ENCODE measurements at places on chromosomes 6 and 20.

GRCh38 chr6:9896806-9897205 is 518.1 kb downstream of the TFAP2A start:
- no peak for DNase-seq

GRCh38 chr6:4351520-4352321 is 216.3 kb upstream of the ECI2 start:
- DNase-seq: no peak

GRCh38 chr6:4664117-4664626 is 112.0 kb upstream of the CDYL start:
- DNase-seq: no peak

- no peak for DNase-seq
Observed at GRCh38 chr6:147508042-147508865, at the start of gene SAMD5. Gene SAMD5 (plus strand): TSS chr6:147508690. CDS start chr6:147508929, 239 bp downstream.

DNA sequence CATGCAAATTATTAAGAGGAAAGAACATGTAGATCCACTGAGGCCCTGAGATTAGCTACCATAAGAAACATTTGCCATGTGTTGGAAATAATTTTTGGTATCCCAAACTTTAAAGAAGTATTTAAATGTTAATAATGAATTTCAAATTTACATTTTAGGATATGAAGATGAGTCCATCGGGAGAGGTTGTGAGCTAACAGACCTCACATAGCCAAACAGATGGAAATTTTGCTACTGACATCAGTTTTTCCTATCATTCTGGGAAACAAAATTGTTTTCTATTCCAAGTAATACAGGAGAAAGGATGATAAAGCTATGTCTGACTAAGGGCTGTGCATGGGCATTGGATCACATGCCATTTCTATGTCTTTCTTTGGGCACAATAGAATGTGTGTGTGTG is 809.6 kb downstream of the TENT5A start:
- DNase-seq: no peak

- DNase-seq: no peak
Observed at GRCh38 chr6:128754658-128755256, 128.2 kb upstream of the LAMA2 start.

- DNase-seq: no peak
Observed at GRCh38 chr6:90135667-90136066, 161.0 kb downstream of the BACH2 start.

- DNase-seq: no peak
Observed at GRCh38 chr20:19403549-19403948, 191.1 kb downstream of the SLC24A3 start.

- no peak for DNase-seq
Observed at GRCh38 chr6:133097208-133097607, 143.9 kb upstream of the EYA4 start.

DNA sequence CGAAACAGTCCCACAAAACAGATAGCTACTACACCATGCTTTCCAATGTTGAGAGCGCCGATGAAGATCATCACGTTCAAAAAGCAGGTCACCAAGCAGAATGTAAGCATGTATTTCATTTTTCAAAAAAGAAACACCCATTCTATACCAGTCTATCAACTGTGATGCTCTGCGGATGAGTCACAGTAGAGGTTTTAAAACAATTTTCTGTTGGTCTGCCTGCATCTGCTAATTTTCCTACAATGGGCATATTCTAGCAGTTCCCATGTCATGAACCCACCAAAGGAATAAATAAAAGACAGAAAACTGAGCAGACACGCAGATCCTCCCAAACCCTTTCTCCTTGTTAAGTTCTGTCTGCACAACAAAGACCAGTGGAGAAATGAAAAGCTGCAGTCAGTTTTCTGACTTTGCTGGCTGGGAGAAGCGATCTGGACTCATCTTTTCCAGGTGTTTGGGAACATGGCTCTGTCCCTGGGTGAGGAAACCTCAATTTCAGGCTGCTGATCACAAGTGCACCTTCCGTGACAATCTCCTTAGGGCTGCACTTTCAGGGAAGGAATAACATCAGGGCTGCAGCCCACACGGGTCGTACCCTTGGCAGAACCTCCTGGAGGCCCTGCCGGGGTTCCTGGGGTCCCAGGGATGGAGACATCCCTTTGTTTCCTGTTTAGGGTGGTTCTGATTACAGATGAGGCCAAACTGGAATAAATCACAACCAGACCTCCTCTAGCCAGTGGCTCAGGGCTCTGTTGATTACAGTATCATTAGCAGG is 200.1 kb downstream of the BMP7 start:
- DNase-seq: no peak

DNA sequence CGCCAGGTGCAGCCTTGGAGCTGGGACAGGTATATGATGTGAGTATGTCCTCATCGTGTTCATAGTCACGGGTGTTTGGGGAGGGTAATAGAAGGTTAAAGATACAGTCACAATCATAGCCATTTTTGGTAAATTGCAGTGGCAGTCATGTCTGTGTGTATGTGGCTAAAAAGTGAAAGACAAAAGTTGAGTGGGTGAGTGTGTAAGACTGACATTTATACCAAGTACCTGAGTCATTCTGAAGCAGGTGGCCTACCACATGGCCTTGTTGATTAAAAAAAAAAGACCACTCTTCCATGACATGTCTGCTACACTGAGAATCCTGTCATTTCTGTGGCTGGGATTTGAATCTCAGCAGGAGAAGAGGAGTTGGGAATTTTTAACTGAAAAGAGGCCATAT is 181.9 kb downstream of the SCP2D1 start:
- DNase-seq: no peak

DNA sequence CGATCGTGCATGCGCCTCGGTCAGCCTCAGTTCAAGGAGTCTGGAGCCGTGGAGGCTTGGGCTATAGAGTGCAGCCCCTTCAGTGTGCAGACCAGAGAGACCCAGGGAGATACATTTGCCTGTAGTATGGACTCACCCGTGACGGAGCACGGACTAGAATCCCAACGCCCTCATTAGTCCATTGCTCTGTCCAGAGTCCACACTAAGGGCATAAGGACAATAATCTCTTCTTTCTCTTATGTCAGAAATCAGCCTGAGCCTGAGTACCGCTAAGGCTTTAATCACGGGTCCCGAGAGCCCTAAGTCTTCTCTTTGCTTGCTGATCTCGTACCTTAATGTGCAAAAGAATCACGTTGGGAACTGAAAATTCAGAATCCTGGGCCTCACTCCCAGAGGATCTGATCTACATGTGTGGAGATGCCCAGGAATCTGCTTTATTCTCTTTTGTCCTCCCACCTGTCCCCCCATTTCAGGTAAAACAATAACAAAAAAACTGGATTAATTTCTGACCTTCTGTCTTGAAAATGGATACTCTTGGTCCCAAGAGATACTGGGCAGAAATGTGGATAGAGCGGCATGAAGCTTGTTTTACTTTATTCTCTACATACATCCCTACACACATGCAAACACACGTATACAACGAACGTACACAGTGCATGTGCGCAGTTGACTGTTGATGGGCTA is 671 bp downstream of the BPHL start:
- no peak for DNase-seq

DNA sequence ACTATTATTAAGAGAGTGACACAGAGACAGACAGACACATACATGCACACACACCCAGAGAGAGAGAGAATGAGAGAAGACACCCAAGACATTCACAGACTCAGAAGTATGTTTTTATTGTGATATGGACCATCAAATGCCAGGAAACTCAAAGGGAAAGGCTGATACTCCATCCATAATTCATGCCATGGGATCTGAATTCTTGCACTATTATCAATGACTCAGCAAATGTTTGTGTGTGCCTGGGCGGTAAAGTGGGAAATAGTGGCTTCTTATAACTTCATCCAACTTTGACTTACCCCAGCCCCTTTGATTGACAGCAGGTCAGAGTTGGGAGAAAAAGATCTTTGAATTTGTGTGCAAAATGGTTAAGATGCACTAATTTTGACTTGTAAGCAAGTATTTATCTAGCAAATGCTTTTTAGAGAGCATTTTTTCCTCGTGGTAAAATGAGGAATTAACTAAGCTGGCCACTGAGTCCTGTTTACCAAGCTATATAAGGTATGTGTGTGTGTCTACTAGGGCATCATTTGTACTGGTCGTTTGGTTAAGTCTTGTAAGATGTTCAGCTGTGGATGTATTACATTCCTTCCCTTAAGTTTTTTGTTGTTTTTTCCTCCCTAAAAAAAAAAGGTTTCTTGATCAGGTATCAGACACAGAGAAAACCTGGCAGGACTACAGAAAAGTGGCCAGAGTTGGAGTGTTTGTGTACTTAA is 3.0 kb upstream of the CCN2 start:
- DNase-seq: no peak

DNA sequence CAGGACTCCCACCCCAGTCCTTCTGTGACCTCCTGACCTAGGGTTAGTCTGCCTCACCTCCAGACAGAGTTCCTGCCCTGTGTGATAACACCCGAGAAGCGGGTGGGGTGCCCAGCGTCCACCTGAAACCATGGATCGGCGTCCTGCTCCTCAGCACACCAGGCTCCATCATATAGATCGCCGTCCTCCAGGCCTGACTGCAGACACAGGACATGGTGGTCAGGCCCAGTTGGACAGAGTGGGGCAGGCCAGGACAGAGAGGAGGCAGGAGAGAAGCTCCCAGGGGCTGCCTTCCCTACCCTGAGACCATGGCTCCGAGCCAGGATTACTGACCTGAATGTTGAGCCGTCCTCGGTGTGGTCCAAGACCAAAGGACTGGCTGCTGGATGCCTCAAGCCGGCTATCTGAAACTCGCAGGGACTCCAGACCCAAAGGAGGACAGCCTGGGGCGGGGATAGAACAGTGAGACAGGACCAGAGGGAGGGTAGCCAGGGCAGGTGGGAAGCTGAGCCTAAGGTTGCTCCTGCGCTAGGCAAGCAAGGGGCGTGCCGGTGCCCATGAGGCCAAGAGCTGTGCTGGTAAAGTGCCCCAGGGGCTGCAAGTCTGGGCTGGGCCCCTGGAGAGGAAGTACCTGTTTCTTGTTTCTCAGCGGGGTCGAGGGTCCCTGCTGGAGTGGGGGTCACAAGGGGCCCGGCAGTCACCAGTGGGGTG is 2.2 kb downstream of the CPXM1 start:
- DNase-seq: no peak

GRCh38 chr6:40383348-40384115 is 203.6 kb downstream of the LRFN2 start:
- no peak for DNase-seq

DNA sequence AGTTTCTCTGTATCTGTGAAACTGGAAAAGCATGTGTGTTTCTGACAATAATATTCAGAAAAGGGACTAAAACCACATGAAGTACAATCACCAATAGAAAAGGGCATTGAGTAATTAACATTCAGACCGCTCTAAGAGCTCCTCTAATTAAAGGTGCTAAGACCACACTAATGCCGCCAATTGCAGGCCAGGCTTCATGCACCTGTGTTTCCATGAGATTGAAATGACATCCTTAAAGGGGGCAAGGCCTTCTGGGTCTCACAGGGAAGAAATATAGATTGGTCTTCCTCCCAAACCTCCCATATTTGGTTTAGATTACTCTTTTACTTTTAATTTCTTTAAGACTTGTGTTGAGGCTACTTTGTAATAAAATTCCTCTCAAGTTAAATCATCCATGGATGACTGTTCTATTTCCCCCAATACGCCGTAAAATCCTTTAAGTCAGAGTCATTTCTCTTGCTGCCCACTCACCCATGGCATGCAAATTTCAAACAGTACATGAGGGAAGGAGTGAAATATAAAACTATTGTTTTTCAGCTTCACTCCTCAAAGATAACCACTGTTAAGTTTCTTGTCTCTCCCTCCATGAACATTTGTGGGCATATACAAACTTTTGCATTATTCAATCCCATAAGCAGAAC is 110.6 kb downstream of the UBE3D start:
- DNase-seq: no peak

- no peak for DNase-seq
Observed at GRCh38 chr6:74166849-74167248, 470.8 kb downstream of the CD109 start.

- no peak for DNase-seq
Observed at GRCh38 chr6:47202644-47203205, 107.0 kb downstream of the TNFRSF21 start.

GRCh38 chr6:132465530-132466485 is 47.1 kb downstream of the STX7 start:
- DNase-seq: no peak

DNA sequence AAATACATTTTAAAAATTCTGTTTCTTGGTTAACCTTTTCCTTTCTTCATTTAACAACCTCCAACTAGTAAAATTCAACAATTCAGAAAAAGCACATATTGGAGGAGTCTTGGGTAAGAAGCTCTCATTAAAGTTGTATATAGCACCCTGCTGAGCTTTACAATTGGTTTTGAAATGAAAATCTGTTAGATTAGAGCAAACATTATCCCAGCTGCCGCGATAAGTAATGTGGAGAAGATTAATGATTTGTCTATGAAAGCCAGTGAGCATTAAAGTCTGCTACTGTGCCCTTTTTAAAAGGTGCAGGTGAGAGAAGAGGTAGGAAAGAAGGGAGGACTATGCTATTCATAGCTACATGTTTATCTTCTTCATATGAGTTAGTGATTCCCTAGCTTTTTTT is 201.5 kb downstream of the ZFAND3 start:
- no peak for DNase-seq

DNA sequence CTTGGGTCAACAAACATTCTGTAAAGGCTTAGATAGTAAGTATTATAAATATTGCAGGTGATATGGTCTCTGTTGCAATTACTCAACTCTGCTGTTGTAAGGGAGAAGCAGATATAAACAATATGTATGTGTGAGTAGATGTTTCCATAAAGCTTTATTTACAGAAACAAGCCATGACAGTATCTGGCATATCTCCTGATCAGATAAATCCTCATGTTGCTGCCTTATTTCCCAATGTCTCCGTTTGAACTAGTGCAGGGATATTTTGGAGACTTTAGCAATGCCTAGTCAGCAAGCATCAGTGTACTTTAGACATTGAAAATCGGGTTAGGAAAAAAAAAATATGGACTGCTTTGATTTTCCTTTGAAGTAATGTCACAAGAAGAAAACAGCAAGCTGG is 96.1 kb downstream of the LAMA2 start:
- DNase-seq: no peak

DNA sequence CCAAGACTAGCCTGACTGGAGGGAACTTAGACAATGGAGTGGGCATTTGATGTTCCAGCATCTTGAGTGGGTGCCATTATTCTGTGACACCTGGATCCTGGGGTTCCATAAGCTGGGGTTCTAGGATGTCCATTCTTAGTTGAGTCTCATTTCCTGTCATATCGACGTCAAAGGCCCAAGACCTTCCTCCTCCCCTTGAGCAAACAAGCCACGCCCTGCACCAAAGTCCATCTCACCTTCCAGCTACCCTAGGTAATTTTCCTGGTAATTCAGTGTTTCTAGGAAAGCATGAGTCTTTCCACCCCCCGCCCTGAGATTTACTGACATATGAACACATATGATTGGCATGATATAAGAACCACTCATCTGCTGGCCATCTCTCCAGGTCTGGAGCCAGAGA is at the start of gene TRIM40:
TSS of gene TRIM40 (plus strand) at position 384 of the 400 bp plus-strand sequence. CDS start 897 bp downstream, outside the sequence.
- no peak for DNase-seq

All from T-helper 22 cell (primary cell).